ENCODE measurements at places on chromosomes 6 and 20.
A peak's percentile ranks its signal among the peaks of the same experiment; 100 is the strongest.

GRCh38 chr6:27865850-27866356, 46.3 kb downstream of the OR2B2 start:
- DNase-seq, result peak; percentile 65

GRCh38 chr6:116764961-116765841, at the start of gene FAM162B:
Gene FAM162B, minus strand, starts transcription at chr6:116765719. Its CDS starts 143 bp downstream, at chr6:116765576.
- DNase-seq, result peak; percentile 11

DNA sequence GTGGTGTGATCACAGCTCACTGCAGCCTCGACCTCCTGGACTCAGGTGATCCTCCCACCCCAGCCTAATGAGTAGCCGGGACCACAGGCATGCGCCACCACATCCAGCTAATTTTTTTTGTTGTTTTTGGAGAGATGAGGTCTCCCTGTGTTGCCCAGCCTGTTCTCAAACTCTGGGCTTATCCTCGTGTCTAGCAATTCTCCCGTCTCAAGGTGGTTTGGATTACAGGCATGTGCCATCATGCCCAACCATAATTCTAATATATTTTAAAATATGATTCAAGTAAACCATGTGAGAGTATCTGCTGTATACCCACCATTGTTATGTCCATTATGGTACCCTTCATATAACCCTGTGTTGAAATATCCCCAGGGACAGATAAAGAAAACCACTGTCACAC, 60.3 kb upstream of the C20orf144 start:
- DNase-seq, result no peak

- no peak for DNase-seq
Observed at GRCh38 chr6:95294043-95294442, 283.3 kb upstream of the MANEA start.

DNA sequence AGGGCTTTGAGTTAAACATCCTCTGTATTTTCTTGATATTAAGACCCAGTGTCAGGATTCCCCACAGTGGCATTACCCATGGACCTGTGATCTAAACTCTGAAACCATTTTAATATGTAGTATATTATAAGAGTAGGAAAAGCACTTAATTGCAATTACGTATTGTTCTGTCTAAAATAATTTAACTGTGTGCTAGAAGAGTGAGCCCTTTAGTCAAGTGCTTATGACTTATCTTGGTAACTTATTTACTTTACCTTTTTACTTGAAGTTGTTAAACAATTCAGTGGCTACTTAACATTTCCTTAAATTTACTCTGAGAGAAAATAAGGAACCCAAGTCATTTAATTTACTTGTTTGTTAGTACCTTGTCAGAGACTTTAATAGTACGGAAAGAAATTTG, 173.6 kb downstream of the CDKAL1 start:
- DNase-seq, result no peak

- peak; percentile 88 for DNase-seq
Observed at GRCh38 chr6:3061501-3061941, 6.8 kb upstream of the RIPK1 start.

- no peak for DNase-seq
Observed at GRCh38 chr6:50093116-50093937, 43.6 kb upstream of the DEFB112 start.

- no peak for DNase-seq
Observed at GRCh38 chr20:14782731-14783130, 445.3 kb upstream of the FLRT3 start.

GRCh38 chr20:50708845-50709635, 17.7 kb upstream of the RIPOR3 start:
- DNase-seq, result peak; percentile 42

DNA sequence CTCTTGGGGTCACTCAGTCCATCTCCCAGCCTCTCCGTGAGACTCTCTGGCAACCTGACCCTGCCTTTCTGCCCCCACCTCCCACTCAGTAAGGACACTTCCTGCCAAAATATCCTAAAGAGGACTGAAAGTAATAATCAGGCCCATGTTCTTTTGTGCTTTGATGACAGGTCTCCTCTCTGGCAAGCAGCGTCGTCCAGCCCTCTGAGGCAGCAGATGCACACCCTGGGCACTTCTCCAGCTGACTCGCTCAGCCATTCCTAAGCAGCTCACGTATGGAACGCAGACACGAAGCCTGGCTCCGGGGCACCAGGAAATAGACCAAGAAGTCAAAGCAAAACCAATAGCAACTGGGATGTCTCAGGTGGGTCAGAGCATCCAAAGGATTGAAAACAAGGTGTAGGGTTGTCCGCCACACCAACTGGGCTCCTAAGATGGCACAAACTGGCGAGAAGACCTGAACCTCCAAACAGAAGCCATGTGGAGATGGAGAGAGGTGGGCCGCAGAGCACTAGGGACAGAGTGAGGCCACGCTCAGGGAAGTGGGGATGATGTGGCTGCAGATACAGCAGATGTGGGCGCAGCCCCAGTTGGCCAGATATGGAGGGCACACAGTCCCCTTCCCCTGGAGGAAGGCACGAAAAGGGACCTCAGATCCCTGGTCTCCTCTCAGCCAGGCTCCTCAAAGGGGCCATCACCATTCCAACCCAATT, 99.3 kb downstream of the PRND start:
- peak; percentile 75 for DNase-seq

- no peak for DNase-seq
Observed at GRCh38 chr6:18391023-18391422, 3.9 kb downstream of the RNF144B start.

DNA sequence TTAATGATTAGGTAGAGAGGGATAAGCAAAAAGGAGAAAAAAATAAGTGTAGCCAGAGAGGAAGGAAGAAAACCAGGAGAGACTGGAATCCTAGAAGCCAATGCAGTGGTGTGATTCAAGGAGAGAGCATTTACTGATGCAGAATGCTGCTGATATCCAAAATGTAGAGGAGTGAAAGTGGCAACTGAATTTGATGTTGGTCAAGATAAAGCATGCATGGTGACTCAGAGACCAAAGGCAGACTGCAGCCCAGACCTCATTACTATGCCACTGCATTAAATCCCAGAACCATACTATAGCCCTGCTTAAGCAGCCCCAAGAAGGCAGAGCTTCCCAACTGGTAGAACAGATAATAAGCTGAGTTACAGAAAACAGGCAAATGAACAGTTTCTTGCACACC, 15.8 kb downstream of the KLHL32 start:
- DNase-seq, result no peak

- DNase-seq, result no peak
Observed at GRCh38 chr6:6788394-6789032, 200.0 kb downstream of the LY86 start.

DNA sequence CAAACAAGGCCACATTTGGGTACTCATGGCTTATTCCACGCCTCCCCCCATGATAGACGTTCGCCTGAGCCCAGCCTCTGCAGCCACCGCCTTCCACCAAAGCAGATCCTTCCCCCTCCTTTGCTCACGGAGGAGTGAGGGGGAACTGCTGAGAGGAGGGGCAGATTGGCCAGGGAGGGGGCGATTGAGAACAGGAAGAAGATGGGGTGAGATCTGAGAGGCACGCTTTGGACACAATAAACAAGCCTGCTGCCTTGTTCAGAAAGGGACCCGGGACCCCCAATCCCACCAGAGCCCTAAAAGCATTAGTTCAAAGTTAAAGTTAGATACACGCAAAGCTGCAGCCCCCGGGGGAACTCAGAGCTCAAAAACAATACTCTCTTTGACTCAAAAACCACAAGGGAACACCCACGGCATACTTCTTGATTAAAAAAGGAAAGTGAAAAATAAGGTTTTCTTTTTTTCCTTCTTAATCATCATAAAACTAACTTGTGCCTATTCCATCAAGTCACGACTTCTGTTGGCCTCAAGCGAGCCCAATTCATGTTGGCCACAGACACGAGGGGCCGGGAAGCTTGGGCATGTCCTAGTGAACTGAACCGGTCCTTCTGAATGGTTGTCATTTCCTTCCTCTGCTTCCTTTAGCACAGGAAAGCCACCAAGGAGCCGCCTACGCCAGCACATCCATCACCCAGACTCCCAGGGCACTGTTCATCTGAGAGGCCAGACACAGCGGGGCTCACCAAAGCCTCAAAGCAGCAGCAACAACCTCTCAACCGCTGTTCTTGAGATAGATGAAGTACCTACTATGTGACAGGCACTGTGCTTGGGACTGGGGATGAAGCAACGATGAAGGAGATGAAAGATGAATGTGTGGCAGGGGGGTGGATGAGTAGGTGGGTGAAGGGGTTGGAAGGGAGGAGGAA, 44.7 kb downstream of the NFATC2 start:
- DNase-seq, result no peak

DNA sequence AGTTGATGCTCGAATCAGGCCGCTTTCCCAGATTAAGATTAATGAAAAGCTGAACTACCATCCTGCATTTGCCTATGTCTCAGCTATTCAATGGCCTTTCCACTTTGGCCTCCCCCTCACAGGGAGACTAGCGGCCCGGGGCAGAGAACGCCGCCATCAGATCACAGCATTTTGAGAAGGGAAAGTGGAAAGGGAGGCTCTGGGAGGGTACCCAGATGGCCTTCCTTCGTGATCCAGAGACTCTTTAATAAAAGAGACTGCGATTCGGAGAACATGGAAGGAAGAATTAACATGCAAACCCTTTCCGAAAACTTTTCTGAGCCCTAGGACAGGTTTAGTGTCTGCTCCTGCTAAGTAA, 533 bp downstream of the MRPS18A start:
- no peak for DNase-seq

DNA sequence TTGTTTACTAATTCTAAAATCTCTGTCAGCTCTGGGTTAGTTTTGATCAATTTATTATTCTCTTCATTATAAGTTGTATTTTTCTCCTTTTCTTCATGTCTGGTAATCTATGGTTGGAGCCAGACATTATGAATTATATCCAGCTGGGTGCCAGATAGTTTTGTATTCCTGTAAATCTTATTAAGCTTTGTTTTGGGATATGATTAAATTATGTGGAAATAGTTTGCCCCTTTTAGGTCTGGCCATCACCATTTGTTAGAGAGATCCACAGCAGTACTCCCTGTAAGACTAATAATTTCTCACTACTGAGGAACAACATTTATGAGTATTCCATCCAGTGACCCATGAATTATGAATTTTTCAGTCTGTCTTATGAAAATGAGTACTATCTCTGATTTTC, 20.9 kb upstream of the SLC17A1 start:
- DNase-seq, result no peak

DNA sequence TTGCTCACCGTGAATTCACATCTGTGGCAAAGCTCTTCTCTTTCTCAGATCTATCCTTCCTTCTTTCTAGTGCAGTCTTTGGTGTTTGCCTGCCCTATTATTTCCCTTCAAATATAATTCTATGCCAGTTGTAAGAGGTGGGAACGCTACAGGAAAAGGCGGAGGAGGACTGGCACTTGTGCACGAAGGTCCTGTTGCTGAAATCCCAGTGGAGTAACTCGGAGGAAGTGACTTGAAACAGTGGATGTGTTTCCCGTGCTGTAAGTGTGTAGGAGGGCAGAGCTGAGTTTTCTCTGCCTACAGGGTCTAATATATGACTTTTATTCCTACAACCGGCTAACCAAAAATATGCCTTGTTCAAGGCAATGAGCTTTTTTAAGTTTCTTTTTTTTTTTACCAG, 754.8 kb downstream of the QKI start:
- DNase-seq, result no peak

- DNase-seq, result peak; percentile 55
Observed at GRCh38 chr6:112781241-112781640, 434.1 kb downstream of the RFPL4B start.

- peak; percentile 82 for DNase-seq
Observed at GRCh38 chr6:142871910-142872331, 73.1 kb downstream of the HIVEP2 start.

GRCh38 chr6:73612611-73613010, 41.2 kb downstream of the SLC17A5 start:
- DNase-seq, result no peak

DNA sequence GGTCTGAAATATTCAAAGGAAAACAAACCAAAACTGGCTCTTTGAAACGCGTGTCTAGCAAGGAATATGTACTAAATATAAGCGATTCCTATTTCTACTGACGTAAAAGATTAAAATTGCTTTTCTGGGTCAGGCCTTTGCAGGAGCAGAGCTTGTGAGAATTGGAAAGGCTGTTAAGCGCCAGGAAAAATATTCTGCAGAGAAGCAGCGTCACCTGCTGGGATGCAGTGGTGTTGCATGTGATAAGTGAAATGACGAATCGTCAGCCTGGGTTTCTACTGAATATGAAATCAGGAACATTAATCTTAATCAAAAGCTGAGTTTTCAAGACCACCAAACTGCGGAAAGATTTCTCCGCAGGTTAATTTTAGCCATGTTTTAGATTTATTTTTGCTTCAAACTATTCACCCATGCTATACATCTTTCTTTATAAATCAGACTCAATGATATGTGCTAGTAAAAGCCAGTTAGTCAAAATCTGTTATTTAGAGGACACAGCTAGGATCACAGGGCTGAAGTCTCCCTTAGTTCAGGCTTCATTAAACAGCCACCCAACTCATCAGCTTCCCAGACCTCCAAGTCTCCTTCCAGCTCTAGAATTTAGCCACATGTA, 67.4 kb downstream of the ALDH8A1 start:
- DNase-seq, result peak; percentile 72

DNA sequence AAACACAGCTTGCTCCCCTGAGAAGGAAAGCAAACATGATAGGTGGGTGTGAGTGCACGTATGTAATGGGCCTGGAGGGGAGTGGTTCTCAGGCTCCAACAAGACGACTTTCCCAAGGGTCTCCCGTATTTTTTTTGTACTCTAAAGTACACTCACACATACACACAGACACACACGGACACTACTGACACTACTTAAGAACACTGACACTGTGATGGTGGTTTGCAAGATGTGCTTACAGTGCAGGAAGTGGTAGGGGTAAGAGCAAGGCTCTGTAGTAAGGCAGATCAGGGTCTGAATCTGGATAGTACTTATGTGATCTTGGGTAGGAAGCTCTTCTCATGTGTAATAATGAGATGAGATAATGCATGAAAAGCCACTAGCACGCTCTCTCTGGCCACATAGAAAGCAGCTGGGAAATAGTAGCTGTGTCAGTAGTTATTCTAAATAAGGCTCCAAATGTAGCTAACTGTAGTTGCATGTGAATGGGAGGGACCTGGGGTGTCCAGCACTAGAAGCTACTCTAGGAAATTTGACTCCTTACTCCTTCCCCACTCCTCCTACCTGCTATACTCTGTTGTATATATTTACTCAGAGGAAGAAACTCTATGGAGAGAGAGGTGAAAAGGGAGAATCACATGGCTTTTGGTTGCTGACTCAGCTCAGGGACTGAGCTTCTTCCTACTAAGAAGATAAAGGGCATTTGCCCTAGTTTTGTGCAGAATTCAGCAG, 8.4 kb upstream of the ZBTB24 start:
- DNase-seq, result no peak

DNA sequence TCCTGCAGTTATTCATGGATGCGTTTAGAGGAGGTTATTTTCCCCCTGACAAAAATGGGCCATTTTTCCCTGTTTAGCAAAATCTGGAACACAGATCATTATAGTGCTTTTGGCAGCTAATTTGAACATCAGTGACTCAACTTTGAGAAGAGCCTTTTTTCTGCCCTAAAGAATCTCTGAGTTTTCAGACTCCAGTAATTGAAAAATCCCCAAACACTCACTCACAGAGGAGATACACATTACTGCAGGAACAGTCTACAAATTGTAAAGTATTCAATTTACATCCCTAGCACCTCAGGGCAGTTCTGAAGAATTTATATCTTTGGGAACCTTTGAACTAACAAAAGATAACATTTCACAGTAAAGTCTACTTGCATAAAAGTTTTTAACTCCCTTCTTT, 966.6 kb upstream of the SLC35B3 start:
- DNase-seq, result no peak

Measured in fibroblast of skin of back (primary cell).